M059J (cell line): ENCODE measurements at places on chromosomes 5 and 9.

DNA sequence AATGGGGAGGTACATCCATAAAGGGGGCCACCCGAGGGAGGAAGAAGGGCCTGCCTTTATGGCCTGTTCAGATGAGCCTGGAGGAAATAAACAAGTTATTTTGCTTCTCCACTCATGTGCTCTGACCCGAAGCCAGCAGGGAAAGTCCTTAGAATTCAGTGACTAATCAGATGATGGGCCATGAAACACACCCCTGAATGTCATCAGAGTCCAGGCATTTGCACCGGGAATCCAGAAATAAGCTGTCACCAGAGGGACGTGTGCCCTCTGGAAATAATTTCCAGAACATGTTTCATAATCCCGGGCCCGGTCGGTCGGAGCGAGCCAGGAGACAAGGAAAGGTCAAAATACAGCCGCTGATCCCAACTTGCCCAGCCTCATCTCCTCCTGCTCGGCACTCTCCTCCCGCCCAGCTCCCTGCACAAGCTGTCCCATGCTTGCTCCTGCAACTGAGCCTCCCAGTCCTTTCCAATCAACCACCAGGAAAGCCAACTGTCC, 73.6 kb upstream of the ZNF622 start:
- peak; percentile 87 for DNase-seq

GRCh38 chr9:8221462-8221861, 421.9 kb upstream of the DMAC1 start:
- no peak for DNase-seq

DNA sequence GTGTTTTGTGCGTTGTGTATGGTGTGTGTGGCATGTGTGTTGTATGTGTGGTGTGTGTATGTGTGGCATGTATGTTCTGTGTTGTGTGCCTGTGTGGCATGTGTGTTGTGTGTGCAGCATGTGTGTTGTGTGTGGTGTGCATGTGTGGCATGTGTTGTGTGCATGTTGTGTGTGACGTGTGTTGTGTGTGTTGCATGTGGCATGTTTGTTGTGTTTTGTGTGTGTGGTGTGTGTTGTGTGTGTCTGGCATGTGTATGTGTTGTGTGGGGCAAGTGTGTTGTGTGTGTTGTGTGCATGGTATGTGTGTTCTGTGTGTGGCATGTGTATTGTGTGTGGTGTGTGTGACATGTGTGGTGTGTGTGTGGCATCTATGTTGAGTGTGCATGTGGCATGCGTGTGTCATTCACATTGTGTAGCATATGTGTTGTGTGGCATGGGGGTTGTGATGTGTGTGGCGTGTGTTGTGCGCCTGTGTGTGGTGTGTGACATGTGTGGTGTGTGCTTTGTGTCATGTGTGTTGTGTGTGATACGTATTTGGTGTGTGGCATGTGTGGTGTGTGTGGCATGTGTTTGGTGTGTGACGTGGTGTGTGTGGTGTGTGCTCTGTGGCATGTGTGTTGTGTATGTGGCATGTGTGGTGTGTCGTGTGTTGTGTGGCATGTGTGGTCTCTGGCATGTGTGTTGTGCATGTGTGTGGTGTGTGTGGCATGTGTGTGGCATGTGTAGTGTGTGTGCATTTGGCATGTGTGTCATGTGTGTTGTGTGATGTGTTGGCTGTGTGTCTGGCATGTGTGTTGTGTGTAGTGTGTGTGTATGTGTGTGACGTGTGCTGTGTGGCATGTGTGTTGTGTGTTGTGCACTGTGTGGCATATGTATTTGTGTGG, 46.6 kb upstream of the IRX4 start:
- DNase-seq, result no peak

- no peak for DNase-seq
Measured at GRCh38 chr9:136955202-136955942, 3.3 kb downstream of the LCN12 start.

DNA sequence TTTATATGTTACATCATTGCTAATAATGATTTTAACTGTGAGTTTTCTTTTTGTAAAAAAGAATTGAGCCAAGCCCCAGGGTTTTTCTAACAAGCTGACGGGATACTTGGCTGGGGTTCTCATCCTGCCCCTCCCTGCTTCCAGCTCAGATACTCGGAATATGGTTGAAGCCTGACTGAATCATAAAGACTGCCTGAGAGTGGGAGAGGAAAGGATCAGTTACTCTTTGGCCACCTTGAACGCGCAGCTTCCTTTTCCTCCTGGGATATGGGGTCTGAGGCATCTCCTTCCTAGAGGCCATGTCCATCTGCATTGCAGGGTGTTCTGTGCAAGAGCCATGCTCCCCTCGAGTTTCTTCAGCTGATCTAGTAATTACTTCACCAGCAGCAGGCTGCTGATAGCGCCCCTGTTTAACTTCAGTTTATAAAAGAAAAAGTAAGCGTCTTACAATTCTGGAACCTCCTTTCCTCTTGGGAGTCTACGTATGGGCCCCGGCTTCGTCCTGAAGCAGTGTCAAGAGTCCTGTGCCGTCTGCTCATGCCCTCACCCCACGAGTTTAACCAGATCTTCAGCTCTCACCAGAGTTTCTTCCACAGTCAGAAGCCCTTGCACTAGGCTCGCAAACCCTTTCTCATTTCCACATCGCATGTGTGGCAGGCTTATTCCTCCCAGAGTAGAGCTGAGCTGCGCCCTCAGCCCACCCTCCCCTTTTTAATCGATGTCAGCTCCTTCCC, 130.0 kb downstream of the MVB12B start:
- no peak for DNase-seq

GRCh38 chr5:130280528-130281217, 376.4 kb downstream of the CHSY3 start:
- DNase-seq, result no peak

DNA sequence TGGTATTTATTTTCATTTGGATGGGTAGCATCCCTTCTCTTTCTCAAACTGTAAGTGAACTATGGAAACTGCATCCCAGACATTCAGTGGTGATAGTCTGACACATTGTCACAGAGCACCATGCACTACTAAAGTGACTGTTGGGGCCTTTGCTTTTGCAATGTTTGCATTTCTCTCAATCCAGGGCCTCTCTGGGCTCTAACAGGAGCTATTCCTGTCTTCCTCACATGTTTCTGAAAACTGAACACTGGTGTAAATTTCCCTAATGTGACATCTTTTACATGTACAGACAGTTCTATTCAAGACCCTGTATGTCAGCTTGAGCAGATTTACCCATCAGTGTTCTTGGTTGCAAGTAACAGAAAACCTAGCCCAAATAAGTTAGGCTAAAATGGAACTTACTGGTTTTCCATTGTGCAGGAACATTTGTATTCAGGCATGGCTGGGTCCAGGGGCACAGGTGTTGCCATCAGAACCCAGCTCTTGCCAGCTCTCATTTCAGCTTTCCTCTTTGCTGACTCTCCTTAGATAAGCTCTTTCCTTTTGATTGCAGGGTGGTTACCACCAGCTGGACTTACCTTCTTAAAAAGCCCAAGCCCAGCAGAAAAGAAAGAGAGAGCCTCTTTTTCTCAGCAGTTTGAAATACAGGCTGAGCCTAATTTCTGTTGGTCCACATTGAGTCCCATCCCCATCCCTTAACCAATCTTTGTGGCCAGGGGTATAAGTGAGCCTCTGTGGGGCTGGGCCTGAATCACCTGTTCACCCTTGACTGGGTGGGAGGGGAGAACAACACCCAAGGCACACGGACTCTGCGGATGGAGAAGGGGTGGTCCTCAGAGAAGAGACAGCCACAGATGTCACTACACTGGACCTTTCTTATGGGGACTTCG, 234.3 kb downstream of the NR3C1 start:
- DNase-seq, result no peak
